ENCODE measurements at places on chromosomes 4 and X.

DNA sequence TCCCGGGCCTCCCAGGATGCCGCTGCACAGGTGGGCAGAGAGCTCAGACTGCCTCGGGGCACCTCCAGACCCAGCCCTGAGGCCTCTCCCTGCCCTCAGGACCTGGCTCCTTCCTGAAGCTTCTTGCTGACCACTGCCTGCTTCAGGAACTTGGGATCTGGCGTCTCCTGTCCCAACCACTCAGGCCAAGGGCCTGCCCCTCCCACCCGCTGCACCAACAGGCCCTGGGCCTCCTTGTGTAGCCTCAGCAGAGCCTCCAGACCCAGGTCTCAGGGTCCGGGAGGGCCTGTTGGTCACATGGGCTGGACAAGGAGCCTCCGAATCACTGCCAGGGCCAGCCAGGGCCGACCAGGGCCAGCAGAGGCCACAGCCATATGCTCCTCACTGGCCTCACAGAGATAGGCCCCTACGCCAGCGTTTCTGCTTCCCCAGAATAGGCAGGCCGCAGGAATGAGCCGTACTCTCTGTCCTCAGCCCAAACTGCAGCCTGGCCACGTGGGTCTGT, 2.8 kb downstream of the MXD4 start:
- DNase-seq: no peak

GRCh38 chrX:15761564-15762191, 23.6 kb downstream of the CA5B start:
- no peak for DNase-seq

GRCh38 chrX:105553118-105553517, 269.2 kb upstream of the NRK start:
- DNase-seq: no peak

GRCh38 chr4:6681191-6681590, 12.5 kb upstream of the S100P start:
- no peak for DNase-seq

GRCh38 chrX:67587946-67588624, 44.3 kb downstream of the AR start:
- no peak for DNase-seq

GRCh38 chrX:9338986-9339385, 125.9 kb upstream of the TBL1X start:
- no peak for DNase-seq

- DNase-seq: no peak
Observed at GRCh38 chrX:43552156-43552555, 103.9 kb upstream of the MAOA start.

- no peak for DNase-seq
Observed at GRCh38 chrX:3271834-3272186, 74.6 kb downstream of the MXRA5 start.

DNA sequence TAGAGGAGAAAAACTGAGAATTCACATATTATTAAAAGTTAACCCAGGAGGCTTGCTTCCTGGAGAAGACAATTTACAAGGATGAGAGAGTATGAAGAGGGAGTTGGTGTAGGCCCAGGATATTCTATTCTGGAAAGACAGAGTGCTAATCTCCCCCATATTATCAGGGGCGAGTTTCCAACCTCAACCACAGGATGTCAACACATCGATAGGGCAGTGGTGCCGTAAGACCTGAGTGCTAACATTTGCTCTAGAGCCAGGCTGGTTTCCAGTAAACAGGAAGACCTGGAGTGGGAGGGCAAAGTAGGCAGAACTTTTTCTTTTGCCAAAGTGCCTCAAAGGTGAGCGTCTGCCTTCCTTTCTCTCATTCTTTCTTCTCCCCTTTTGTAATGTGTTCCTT, 2.8 kb upstream of the AWAT1 start:
- DNase-seq: no peak

DNA sequence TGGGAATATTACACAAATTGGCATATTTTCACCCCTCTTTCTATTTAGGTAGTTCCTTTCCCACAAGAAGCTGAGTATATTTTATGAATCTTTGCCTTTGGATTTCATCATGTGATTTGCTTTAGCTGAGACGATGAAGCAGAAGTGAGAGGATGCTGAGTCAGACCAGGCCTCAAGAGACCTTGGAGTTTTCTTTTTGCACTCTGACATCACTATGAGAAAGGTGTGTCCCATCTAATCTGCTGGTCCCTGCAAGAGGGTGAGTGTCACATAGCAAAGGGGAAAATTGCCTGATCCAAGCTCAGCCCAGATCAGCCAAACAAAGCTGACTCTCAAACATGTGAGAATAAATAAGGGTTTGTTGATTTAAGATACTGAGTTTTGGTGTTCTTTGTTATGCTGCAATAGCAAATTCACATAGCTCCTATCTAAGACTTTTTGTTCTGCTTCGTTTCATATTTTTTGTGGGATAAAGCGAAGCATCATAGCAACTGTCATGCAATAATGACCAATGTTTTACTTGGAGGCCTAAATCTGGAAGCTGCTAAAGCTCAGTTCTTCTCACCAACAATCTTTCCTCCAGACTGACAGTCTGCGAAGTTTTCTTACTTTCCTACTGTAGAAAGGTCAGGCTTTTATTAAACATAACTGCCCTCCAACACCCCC, 176.9 kb downstream of the PDHA2 start:
- no peak for DNase-seq

- no peak for DNase-seq
Observed at GRCh38 chr4:176616151-176616550, 176.6 kb downstream of the VEGFC start.

GRCh38 chr4:121034017-121034416, 38.3 kb downstream of the NDNF start:
- no peak for DNase-seq

- DNase-seq: no peak
Observed at GRCh38 chrX:56943264-56943663, 52.1 kb downstream of the SPIN3 start.

DNA sequence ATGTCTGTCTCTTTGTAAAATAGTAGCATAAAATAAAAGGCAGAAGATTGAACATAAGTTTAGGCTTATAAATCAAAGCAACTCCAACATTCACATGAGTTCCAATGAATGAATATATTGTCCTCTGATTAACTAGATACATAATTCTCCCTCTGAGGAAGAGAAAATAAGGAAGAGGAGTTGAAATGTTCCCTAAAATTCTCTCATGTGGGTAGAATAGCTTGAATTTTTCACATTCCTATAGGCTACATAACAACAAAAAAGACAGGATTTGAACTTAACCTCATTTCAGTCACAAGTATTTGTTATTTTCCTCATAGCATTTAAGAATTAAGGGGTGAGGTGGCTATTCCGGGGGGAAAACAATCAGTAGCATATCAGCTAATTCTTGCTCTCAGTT, 462.4 kb upstream of the NDST4 start:
- DNase-seq: no peak

- DNase-seq: no peak
Observed at GRCh38 chr4:40243386-40243948, 46.6 kb downstream of the RHOH start.

DNA sequence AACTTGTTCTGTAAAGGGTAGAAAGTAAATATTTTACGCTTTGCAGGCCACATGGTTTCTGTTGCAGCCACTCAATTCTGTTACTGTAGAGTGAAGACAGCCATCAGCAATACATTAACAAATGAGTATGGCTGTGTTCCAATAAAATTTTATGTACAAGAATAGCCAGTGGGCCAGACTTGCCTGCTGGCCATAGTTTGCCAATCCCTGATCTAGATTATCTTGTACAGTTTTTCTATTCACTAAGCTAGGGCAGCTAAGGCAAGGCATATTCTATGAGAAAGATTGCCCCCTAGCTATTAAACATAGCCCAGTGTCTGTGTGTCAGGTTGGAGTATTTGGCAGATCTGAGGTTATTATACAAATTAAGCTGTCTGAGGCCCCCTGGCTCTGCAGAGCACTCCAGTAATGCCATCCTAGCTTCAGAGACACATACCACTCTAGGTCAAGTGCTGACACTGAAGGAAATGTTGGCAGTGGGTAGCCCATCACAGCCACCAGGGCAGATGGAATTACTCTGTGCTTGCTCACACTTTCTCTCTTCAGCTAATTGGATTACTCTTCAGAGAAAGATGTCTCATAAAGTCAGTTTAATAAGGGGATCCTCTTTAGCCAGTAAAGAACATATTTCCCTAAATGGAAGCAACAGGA, 40.7 kb downstream of the MTTP start:
- no peak for DNase-seq

DNA sequence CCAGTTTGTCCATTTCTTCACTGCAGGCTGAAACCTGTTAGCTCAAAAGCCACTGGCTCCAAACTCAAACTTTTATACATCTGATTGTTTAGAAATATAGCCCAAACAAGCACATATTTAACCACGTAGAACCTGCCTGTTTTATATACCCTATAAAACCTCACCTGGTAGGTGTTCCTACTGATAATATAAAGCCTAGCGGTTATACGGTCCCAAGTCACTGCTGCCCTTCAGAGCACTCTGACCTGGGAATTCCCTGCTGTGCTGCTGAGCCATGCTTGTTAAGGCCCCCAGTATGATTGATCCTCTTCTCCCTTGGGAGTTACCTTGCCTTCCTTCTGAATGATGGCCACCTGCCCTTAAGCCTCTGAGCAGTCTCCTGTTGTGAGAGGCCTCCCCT, 432.8 kb upstream of the LCORL start:
- no peak for DNase-seq

DNA sequence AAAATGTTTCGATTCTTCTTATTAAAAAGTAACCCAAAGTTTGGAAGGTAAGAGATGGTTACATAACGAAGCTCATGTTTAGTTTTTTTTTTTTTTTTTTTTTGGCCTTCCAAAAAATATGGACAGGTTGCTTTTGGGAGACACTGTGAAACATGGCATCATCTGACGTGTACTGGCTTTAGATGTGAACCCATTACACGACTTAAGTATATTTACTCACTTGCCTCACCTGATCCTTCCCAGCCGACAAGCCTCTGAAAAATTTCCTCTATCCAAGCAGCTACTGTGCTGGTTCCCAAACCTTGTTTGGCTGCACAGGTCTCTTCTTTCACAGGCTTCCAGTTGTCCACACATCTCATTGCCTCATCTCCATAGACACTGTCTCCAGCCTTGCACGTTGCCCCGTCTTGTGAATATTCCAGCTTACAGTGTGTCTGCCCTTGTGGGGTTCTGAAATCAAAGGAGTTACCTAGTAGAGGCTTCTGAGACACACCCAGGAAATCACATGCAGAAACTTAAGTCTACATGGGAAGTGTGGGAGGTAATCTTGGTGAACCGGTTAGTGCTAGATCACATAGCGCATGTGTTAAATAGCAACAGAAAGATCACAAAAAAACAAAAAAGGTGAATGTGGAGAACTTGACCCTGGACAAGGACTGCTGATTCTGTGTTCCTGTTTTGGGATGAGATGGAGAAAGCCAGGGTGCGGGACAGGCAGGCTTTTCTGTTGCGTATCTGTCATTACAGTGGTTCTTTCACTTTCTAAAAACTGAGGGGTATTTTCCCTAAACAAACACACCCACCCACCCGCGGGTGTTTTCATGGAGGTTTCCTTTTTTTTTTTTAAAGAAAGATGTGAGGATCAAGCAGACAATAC, 328.6 kb downstream of the ARHGAP10 start:
- no peak for DNase-seq

GRCh38 chrX:57367649-57368048, 81.1 kb downstream of the FAAH2 start:
- DNase-seq: peak; percentile 10

GRCh38 chr4:167196344-167197012, 37.8 kb downstream of the SPOCK3 start:
- DNase-seq: no peak

- no peak for DNase-seq
Observed at GRCh38 chr4:72875545-72875944, 194.0 kb downstream of the COX18 start.

GRCh38 chr4:88054901-88055300, 47.5 kb downstream of the PKD2 start:
- no peak for DNase-seq

GRCh38 chr4:153521999-153522801, 56.0 kb downstream of the TMEM131L start:
- DNase-seq: no peak

DNA sequence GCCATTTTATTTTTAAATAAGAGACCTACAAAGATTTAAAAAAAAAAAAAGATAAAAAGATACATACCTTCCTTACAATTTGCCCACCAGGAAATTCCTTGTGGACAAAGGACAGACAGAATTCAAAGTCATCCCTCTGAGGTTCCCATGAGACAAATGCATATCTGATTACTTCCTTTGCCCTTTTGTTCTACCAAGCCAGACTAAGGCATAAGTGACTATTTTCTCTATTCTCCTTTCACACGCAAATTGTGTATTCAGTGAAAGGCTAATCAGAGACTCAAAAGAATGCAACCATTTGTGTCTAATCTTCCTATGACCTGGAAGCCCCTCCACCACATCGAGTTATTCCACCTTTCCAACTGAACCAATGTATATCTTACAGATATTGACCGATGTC, 691.7 kb downstream of the FAM133A start:
- DNase-seq: no peak

DNA sequence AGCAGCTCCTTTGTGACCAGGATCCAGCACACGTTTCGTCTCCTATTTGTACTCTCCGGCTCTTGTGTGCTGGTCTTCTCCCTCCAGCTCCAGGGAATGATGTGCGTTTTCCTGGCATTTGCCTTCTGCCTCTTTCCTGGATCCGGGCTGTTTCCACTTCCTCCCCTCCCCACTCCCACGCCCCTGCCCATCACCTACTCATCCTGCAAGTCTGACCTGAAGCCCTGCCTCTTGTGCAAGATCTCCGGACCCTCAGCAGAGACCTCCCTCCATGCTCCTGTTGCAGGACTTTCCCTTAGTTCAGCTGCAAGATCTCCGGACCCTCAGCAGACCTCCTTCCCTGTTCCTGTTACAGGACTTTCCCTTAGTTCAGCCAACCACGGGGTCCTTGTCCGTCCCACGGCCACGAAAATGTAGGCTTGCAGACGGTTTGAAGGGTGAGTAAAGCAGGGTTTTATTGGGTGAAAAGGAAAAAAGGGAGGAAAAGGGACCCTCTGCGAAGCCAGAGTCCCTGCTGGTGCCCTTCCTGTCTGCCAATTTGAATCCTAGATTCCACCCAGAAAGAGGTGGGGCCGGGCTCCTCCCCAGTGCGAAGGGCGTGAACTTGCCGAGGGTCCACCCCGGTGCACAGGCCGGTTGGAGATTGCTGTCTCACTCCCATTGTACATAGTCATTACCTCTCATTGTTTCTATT, 74.4 kb upstream of the IRF2 start:
- no peak for DNase-seq

GRCh38 chrX:22952010-22952409, 47.8 kb upstream of the DDX53 start:
- no peak for DNase-seq

GRCh38 chr4:47652092-47652491, 167.0 kb downstream of the ATP10D start:
- no peak for DNase-seq

DNA sequence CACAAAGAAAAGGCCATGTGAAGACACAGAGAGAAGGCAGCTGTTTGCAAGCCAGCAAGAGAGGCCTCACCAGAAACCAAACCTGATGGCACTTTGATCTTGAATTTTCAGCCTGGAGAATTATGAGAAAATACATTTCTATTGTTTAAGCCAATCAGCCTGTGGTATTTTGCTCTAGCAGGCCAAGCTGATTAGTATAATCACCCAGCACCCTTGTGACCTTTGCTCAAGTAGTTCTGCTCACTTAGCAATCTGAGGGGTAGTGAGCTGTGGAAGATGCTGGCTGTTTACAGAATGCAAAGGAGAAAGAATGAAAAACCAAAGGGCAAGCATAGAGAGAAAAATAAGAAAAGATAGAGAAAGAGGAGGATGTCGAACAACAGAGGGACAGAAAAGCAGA, 396.4 kb upstream of the BOD1L1 start:
- no peak for DNase-seq

- no peak for DNase-seq
Observed at GRCh38 chrX:134174859-134175258, 62.1 kb upstream of the CCDC160 start.
